Activated T-helper 2 cell treated with anti-CD3 and anti-CD28 coated beads, Interferon-gamma antibody, Interleukin-2, Interleukin-4, amounts not matched to agents 10 μg/mL and 5 μg/mL and 100 μg/mL, durations not matched to agents 14 hours and 24 hours and 36 hours (primary cell): ENCODE measurements at places on chromosomes 12 and 14. TPM values are rescaled to one million over a fixed set of nuclear protein-coding genes. Genes with fewer than 3 reads are reported as not detected.

The PRIM1 gene
- 59.4 and 63.9 TPM in 2 replicates for total RNA-seq

DNA sequence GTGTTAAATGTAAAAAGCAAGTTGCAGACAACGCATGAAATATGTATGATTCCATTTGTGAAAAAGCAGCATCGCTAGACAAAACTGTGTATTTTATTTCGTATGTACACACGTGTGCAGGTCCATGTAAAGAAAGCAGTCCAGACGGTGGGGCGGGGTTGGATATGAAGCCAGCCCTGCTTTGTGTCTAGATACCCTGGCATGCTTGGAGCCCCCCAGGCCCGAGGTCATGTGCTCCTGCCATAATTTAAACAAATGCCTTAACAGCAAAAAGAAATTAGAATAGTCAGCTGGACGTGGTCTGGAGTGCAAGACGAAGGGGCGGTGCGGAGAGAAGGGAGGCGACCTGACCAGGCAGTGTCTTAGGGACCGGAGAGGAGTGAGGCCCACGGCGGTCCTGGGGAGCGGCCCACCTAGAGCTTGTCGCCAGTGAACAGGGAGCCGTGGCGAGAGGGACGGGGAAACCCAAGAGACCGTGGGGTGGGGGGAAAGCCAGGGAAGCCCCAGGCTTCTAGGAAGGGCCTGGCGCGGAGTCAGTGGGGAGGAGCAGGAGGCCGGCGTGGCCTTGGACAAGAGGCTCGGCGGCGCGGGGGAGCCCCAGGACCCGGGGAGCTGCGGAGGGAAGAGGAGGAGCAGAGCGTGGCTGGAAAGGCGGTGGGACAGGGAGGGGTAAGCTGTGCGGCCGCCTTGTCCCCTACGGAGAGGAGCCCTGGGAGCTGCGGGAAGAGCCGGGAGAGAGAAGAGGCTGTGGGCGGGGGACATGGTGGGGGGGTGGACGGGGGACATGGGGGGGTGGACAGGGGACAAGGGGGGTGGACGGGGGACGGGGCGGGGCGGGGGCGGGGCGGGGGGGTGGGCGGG lies 118.5 kb upstream of the C14orf180 start:
- peak; percentile 7 for DNase-seq

GRCh38 chr12:69627501-69627900 lies 16.8 kb upstream of the LRRC10 start:
- DNase-seq: no peak

- no peak for DNase-seq
Observed at GRCh38 chr14:34571771-34572170, 32.3 kb upstream of the EAPP start.

DNA sequence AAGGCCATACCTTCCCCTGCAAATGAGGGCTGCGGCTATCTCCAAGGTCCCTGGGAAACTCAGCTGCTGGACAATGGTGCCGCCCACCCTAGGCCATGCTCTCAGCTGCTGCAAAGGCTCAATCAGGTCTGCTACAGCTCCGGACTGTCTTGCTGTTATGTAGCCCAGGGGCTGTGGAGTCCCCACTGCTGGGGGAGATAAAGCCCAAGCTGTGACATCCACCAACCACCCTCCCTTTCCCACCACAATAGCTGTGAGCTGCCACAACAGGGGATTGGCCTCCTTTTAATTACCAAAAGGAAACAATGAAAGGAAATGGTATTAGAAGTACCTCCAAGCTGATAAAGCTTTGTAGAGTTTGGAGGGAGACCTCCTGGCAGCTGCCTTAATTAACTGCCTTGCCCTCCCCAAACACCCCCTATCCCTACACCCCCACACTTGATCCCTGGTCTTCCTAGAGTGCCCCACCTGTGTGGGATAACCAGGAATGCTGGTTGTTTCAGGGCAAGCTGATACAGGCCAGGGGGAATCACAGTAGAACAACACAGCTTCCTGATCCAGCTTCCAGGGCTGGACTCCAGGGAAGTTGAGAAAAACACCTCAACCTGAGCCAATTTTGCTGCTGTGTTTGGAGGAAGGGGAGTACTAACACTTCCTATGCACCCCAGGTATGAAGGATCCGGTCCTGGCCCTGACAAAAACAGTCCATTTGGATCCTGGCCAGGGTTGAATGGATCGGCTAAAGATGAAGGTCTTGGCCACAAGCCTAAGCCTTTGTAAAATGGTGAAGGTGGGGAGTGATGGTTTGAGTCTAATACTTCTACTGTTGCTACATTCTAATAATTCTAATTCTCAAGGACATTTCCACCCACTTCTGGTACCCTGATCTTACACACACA lies at the start of gene VWF:
VWF (minus strand) TSS at position 260 of the 899 bp plus-strand sequence. CDS start 1,474 bp downstream, outside the sequence.
- no peak for DNase-seq

The ASIC1 gene
- total RNA-seq: 20.4 and 20.7 TPM in 2 replicates
